Transverse colon (tissue), 4 donors: ENCODE measurements at places on chromosomes 1 and 21. TPM values are rescaled to one million over a fixed set of nuclear protein-coding genes. Genes with fewer than 3 reads are reported as not detected.

DNA sequence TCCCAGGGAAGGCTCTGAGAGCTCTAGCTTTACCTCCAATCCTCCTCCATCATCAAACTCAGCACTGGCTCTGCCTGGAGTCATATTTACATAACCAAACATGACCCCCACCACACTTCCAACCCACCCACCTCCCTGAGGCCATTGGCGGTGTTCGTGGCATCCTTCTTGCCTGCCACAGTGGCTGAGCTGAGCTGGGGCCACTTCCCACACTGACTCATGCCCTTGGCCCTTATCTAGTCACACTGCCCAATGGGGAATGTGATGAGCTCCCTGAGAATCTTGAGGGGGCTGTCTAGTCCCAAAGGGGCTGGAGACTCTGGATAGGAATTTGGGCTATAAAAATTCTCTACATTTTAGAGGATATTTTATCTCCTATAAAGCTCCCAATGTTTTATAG, 230.9 kb upstream of the IRF2BP2 start:
- DNase-seq: no peak

DNA sequence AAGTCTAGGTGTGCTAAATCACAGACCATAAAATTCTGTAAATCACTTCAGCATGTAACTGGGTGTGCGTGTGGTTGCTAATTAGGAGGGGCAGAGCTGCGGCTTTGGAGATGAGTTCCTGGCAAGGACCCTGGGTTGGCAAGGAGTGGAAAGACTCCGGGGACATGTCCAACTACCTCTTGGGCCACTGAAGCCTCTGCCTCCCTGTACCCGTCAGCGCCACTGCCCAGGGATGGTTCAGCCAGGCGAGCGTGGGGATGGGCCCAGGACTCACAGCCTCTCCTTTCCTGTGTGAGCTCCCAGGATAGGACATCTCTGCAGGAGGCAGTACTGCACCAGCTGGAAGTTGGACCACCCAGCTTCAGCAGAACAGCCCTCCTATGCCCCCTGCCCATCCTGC, 386.4 kb upstream of the VAMP3 start:
- DNase-seq: no peak

The SLC1A7 gene
- total RNA-seq: 1.6 TPM

The ADORA1 gene
- total RNA-seq: 5.6 TPM
